ENCODE measurements at places on chromosomes 1 and 21.

DNA sequence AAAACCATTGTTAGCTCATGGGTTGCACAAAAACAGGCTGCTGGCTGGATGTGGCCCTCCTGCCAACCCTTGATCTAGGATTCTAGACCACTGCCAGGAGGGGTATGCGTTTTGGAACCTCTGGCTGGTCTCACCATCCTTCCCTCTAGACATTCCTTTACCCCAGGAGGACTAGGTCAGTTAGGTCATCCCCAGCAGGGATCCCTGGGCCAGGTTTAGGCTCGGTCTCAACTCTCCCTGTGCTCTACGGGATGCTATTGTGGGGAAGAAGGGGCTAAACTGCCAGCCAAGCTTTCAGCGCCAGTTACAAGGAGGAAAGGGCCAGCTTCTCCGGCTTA lies 22.7 kb downstream of the SLC2A1 start:
- DNase-seq, result no peak

- DNase-seq, result no peak
These were observed 232.9 kb upstream of the B3GALT2 start for GRCh38 chr1:193419295-193419694.

DNA sequence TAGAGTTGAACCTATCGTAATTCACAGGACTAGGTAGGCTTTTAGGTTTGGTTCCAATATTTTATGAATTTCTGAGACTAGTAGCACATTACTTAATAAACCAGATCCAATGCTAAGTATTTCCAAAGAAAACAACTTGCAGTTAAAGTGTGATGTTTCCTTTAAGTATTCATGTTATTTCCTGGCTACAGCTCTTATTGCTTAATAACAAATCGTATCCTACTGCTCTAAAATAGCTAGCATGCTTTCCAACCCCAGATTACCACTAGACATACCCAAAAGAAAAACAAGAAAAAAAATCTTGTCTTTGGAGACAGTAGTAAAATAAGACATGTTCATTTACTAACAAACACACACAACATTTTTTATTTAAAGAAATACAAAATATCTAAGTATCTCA lies 898 bp downstream of the KRTAP27-1 start:
- no peak for DNase-seq

- no peak for DNase-seq
These were observed 24.6 kb downstream of the ANGPTL1 start for GRCh38 chr1:178846306-178846705.

DNA sequence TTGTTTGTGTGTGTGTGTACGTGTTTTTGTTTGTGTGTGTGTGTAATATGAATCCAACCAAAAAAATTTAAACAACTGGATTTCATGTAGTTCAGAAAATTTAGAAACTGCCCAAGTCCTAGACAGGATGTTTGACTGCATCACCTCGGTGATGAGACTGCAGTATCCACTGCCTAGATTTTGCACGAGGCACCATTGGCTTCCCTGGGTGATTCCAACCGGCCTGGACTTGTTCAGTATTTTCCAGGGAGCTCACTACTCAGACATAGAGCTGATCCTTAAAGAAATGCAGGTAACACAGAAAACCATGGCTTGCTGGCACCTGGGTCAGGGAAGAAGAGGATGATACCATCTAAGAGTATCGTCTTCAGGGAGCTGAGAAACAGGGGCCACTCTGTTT lies 18.2 kb upstream of the KCNK2 start:
- DNase-seq, result no peak

- DNase-seq, result no peak
These were observed 12.1 kb downstream of the RGS18 start for GRCh38 chr1:192170196-192170984.

All from natural killer cell treated with Interleukin-12 subunit alpha and Interleukin-12 subunit beta and Interleukin-15 and Interleukin-18, amount 100 ng/mL, for 72 hours (primary cell).